ENCODE measurements at places on chromosomes 7 and 10.

- no peak for DNase-seq
Measured at GRCh38 chr10:91090761-91091529, 129.5 kb upstream of the PCGF5 start.

DNA sequence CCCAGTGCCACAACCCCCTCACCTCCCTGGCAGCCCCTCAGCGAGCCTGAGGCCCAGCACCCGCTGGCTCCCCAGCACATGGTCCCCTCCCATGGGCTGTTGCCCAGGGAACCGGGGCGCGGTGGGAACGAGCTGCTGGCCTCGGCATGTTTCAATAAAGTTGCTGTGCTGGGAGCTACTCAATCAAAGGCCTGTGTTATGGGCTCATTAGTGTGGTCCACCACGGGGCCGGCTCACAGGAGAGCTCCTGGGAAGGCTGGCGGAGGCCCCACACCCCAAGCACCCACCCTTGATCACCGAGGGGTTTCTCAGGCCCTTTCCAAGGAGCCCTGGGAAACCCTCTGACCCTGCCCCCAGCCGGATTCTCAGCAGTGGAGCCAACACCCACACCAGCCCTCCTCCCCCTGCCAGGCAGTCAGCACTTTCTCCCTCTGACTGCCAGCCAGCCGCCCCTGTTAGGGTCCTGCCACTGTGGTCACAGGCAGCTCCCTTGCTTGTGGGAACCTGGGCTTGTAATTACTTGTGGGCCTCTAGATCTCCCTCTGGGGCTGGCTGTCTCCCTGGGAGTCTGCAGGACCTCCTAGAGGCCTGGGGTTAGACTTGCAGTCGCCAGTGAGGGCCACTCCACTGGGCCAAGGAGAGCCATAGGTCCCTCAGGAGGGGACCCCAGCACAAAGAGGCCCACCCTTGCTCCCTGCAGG, 24.8 kb upstream of the TRIM8 start:
- DNase-seq = no peak

DNA sequence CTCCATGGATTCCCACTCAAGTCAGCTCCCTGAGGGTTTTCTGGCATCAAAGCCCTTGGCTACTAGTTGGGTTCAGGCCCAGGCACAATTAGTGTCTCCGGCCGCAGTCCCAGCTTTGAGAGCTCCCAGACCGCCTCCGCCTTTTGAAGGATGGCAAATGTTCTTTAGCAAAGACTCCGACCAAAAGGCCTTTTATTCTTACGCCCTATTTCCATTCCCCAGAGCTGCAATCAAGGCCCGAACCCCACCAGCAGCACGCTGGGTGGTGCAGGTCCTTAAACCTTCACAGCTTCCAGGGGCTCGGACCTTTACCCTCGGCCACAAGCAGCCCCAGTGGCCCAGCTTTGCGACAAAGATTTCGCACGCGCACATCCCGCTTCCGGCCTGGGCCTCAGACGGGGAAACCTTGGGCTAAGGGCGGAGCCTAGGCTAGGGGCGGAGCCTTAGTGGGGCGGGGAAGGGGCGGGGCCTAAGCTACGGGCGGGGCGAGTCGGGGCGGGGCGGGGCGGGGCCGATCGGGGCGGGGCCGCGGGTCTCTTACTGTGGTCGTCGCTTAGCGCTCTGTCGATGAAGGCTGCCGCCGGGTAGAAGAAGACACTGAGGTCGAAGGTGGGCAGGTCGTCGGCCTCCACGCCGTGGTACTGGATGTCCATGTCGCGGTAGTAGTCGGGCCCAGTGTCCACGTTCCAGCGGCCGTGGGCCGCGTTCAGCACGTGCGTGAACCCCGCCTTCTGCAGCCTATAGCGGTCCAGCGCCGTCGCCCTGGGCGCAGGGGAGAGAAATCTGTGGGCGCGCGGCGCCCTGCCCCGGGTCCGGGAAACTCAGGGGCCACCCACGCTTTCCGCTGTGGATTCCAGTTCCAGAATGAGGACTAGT, 68.0 kb upstream of the SAMD8 start:
- DNase-seq = peak; percentile 78

DNA sequence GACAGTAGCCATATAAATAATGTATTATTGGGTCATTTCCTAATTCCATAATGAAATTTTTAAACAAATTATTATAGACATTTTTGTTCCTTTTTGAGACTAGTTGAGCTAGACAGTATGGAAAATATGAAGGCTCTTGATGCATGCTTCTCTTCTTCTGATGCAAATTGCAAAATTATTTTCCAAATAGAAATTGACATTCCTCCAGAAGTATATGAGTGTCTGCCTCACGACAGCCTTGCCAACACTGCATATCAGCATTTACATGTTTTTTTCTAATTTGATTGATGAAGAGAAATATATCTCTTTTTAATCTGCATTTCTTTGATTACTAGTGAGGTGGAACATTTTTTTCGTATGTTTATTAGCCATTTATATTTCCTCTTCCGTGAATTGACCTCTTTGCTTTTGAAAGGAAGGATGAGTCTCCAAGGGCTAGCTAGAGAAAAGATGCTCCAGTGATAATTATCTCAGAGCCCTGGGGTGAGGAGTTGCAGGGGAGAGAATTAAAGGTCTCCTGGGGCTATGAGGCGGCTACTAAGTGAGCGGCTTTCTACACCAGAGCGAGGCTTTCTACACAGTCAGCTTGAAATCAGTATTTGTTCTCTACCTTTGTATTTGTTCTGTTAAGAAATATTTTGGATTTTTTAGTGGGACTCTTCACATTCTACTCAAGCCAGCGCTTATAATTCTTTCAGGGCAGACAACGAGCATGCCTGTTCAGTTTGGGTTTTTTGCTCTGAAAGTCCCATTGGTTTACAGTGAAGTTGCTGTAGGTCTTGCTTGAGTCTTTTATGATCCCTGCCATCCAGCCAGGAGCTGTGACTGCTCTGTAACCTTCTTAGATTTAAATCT, 712.2 kb upstream of the GALNT17 start:
- no peak for DNase-seq

DNA sequence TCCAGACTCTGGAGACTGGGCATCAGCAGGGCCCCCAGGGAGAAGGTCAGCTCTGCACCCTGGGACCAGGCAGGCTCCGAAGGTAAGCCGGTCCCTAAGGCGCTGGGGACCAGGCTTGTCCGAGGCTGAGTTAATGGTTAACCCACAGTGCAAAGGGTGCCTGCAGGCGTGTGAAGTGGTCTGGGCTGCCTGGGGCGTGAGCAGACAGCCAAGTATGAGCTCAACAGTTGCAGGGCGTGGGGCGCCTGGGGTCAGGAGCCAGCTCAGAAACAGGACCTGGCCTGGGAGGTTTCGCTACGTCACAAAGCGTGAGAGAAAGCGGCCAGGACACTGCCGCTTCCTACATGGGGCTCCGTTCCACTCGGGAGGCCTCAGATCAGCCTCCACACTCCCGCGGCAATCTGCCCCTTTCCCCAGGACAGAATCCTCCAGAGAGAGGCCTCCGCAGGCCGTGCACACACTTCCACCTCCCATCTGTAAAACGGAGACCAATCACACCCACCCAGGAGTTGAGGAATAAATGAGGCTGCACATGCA, 16.0 kb downstream of the PDGFA start:
- no peak for DNase-seq

GRCh38 chr7:13107291-13107690, 419.9 kb downstream of the ARL4A start:
- DNase-seq = no peak

DNA sequence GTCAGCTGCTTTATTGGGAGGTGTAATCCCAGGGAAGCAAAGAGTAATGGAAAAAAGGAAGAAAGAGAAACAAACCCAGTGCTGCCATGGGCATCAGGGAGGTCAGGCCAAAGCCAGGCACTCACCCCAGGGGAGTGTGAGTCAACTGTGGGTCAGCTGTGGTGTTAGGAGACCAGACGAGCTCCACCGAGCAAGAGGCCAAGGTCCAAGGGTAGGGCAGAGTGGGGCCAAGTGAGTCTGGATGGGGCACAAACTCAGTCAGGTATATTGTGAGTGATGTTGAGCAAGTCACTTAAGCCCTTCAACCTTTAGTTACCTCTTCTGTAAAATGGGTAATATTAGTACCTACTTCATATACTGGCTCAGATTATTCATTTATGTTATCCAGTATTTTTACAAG, 30.4 kb upstream of the CDK13 start:
- DNase-seq = no peak

DNA sequence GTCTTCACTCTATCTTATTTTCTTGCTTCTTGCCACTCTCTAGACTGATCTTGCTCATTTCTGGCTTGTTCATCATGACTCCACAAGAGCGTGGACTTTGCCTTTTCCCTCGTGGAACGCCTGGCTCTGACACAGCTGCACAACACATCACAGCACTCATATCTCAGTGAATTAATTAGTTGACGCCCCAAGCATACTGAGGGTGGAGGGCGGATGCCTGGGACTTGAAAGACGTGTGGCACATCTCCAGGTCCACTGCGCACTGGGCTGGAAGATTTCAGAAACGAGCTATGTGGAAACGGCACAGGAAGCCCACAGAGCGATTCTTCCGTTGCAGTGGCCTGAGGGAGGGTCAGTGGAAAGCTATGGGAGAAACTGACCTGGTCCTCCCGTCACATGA, 23.6 kb upstream of the PLEKHA1 start:
- DNase-seq = no peak

DNA sequence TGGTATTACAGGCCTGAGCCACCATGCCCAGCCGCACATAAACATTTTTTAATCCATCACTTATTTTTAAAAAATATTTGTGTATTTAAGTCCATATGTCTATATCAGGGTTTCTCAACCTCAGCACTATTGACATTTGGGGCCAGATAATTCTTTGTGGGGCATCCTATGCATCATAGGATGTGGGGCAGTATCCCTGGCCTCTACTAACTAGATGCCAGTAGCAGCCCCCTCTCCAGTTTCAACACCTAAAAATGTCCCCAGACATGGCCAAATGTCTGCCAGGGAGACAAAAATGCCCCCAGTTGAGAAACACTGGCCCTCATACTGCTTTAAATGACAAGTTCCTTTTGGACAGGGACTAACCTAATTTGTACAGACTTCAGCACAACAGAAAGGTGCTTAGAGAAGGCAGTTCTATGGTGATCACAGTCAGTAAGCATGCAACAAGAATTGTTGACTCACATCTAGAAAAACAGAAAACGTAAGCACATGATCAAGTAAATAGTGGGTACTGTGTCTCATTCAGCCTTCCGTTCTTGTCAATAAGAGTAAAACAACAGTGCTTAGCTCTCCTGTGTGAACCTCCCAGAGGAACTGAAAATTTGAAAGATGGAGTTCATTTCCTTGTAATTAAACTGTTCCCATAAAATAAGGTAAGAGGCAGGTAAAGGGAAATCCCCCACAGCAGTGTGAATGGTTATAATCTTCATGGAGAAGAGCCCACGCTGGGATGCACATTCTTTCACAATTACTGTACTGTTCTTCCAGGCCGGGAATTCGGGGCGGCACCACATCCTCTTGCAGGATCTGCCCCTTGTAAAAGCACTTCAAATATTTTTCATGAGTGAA, 17.3 kb upstream of the ADRB1 start:
- no peak for DNase-seq

DNA sequence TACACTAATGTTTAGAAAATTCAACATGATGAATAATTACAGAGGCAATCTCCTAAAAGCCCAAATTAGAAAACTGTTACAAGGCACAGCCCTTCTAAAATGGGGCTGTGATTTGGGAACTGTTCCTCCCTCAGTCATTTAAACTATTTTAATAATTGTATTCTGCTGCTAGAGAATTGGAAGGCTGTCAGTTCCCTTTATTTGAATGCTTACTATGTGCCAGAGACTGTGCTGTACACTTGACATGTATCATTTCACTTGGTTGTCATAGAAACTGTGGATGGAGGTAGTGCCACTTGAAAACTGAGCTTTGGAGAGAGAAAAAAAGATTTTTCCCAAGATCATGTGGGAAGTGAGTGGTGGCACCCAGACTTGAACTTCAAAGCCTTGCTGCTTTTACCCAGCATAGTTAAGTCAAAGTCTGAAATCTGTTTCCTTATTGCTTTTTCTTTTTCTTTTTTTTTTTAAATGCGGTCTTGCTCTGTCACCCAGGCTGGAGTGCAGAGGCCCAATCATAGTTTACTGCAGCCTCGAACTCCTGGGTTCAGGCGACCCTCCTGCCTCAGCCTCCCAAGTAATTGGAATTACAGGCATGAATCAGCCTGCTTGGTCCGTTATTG, 23.6 kb downstream of the UBE2D1 start:
- DNase-seq = no peak

GRCh38 chr10:88114368-88114767, 250.9 kb downstream of the PTEN start:
- peak; percentile 93 for DNase-seq

DNA sequence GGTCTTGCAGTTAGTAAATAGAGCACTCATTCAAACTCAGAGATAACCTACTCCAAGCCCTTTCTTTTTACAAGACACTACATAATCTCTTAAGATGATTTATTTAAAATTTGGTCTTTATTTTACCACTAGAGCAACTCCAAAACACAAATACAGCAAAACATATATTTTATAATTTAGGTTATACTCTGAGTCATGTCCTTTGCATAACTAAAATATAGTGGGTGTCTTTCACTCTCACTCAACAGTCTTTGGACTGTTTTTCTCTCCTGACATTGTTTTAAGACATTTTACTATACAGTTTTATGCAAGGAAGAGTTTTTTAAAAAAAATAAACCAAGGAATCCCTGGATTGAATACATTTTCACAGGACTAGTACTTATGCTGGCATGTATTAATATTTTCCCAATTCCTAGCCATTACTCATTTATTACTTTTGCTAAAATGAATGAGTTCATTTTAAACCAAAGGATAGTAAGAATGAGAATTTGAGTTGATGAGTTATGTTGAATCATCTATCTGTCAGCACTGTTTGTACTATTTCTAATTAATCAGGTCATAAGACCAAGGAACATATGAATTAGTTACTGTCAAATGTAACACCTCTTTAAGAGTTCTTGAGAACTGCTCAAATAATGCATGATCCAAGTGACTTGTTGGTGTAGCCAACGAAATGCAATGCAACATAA, 303.1 kb upstream of the FZD1 start:
- no peak for DNase-seq

DNA sequence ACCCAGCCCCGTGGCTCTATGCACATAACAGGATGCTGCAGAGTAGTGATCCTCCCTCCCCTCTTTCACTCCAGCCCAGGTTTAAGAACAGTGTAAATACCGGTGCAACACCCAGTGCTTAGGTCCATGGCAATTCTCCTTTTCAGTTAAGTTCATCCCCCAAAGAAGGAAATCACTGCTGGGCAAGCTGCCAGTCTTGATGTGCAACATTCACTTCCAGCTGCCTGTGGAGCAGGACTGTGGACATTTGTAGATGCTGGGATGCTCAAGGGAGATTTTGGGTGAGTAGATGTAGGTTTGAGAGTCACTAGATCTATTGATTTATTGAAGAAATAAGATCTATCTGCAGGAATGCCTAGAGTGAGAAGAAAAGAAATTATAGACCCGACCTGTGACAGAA, 294.3 kb upstream of the KIAA1217 start:
- DNase-seq = no peak
